ENCODE measurements at places on chromosomes 1 and 21.

DNA sequence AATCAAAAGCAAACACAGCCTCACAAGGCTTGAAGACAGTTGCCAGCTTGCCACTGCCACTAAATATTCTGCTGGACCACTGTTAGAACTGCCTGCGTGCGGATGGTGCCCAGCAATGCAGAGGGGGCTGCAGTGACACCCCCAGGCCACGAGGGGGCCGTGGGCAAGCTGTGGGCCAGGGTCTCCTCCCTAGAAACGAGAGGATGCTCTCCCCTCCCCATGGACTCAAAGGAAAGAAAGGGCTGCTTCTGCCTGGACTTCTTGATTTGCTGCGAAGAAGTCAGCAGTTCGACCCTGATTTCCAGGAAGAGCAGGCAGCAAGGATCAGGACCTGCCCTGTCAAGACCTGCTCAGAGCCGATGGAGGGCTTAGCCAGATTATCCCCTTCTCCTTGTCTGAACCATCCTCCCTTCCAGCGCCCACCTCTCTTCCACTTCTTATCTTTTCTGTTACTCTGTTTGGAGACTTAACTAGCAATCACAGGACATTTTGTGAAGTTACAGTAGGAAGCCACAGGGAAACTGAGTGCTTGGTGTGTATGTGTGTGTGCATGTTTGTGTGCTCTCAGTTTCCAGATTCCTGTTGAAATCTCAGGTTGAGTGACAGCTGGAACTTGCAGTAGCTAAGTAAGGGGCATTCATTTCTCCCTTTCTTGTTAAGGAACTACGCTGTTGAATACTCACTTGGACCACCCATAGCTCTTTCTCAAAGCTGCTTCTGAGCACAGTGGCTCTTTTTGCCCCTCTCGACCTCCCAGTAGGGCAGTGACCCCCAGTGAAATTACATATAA lies 2.7 kb downstream of the MAN1C1 start:
- DNase-seq = peak; percentile 28

DNA sequence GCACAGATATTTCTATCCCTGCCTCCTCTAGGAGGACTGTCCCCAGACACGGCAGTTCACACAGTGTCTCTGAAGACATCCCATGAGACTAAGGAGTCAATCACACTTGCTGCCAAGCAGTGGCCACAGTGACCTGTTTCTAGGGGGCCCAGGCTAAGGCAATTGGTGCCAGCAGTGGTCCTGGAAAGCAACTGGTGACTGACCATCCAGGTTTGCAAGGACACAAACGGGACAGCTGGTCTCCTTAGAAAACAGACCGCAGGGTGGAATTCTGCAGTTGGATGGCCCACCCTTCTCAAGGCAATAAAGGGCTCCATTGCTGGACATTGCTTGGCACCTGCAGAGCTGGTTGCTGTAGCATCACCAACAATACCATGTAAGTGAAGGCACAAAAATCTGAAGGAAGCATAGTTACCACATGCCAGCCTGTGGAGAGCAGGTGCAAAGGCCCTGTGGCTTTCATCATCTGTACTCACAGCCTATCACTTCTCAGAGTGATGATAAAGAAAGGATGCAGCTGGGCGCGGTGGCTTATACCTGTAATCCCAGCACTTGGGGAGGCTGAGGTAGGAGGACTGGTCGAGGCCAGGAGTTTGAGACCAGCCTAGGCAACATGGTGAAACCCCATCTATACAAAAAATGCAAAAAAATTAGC lies 81.5 kb downstream of the STUM start:
- no peak for DNase-seq

GRCh38 chr1:25161981-25162380 lies 70.3 kb downstream of the SYF2 start:
- no peak for DNase-seq

GRCh38 chr1:51421964-51422363 lies 91.6 kb upstream of the TTC39A start:
- peak; percentile 12 for DNase-seq

DNA sequence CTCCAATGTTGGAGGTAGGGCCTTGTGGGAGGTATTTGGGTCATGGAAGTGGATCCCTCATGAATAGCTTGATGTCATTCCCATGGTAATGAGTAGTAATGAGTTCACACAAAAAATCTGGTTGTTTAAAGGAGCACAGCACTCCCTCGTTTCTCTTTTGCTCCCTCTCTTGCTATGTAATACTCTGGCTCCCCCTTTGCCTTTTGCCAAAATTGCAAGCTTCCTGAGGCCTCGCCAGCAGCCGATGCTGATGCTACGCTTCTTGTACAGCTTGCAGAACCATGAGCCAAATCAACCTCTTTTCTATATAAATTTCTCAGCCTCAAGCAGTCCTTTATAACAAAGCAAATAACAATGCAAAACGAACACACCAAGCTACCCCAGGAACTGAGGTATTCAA lies 80.9 kb downstream of the LHX9 start:
- no peak for DNase-seq

DNA sequence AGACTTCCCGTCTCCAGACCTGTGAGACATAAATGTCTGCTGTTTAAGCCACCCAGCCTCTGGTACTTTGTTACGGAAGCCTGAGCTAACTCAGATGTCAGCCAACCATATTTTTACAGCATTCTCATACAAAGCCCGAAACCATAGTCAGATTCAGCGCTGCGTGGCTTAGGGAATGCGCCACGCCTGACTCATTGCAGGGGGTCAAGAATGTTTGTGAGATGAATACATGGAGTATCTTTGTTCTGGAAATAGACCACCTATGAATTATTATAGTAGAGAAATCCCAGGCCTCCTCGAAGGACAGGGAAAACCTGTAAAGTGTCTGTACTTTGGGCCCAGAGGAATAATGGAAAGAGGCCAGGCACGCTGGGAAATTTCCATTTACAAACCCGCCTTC lies 434.8 kb downstream of the CAMTA1 start:
- DNase-seq = no peak

- no peak for DNase-seq
Observed at GRCh38 chr1:63603810-63604209, 10.6 kb downstream of the PGM1 start.
